Progenitor cell of endocrine pancreas (in vitro differentiated cells): ENCODE measurements at places on chromosomes 2 and 18.

GRCh38 chr2:53911434-53912189, 51.8 kb upstream of the GPR75 start:
- peaks cover 19% of the 10 kb centered on the region for H3K36me3 ChIP-seq
- H3K4me1 ChIP-seq = peaks cover 8% of the 10 kb centered on the region
- no peaks in the 10 kb centered on the region for H3K27me3 ChIP-seq
- no peak for DNase-seq
- H3K27ac ChIP-seq = no peak overlapping the region

- H3K4me1 ChIP-seq = peaks cover 9% of the 10 kb centered on the region
- no peak overlapping the region for H3K4me3 ChIP-seq
- H3K27ac ChIP-seq = no peak overlapping the region
- no peaks in the 10 kb centered on the region for H3K27me3 ChIP-seq
- no peak for DNase-seq
- H3K36me3 ChIP-seq = no peaks in the 10 kb centered on the region
Measured at GRCh38 chr2:201406077-201406662, 45.1 kb downstream of the TRAK2 start.

DNA sequence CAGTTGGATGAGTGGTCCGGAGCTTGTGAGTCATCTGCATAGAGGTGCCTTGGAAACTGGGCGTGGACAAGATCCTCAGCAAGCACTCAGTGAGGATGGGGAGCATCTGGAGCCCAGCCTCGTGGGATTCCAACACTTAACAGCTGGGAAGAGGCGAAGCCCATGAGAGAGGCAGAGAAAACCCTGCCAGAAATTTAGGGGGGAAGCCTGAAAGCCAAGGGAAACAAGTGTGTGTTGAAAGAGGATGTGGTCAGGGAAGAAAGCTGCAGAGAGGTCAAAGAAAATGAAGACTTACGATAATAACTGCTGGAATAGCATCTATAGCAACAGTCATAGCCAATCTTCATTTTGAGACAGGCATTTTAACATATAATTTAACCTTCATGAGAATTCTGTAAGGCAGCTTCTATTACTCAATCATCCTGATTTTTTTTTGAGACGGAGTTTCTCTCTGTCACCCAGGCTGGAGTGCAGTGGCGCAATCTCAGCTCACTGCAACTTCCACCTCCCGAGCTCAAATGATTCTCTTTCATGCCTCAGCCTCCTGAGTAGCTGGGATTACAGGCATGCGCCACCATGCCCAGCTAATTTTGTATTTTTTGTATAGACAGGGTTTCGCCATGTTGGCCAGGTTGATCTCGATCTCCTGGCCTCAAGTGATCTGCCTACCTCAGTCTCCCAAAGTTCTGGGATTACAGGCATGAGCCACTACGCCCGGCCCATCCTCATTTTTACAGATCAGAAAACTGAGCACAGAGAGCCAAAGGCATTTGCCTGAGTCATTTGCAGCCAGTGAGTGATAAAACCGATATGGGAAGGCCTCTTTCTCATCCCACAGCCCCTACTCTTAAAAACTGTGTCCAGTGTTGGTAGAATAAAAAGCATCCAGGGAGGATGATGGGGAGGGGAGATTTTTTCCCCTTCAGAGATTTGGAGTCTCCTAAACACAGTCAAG, 214.4 kb upstream of the EPAS1 start:
- no peaks in the 10 kb centered on the region for H3K36me3 ChIP-seq
- DNase-seq = no peak
- H3K27me3 ChIP-seq = peaks cover 3% of the 10 kb centered on the region
- H3K4me1 ChIP-seq = no peaks in the 10 kb centered on the region
- H3K27ac ChIP-seq = no peak overlapping the region
- H3K4me3 ChIP-seq = no peak overlapping the region

DNA sequence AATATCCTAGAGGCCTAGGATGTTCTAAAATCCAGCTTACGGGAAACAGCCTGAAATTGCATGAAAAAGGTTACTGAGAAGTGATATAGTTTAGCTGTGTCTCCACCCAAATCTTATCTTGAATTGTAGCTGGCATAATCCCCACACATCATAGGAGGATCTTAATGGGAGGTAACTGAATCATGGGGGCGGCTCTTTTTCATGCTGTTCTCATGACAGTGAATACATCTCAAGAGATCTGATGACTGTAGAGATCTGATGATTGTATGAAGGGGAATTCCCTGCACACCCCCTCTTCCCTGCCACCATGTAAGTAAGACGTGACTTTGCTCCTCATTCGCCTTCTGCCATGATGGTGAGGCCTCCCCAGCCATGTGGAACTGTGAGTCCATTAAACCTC, 385.6 kb upstream of the ID2 start:
- H3K4me1 ChIP-seq = no peaks in the 10 kb centered on the region
- DNase-seq = no peak
- no peak overlapping the region for H3K4me3 ChIP-seq
- H3K27ac ChIP-seq = no peak overlapping the region

GRCh38 chr2:232511336-232511890, 8.8 kb upstream of the PRSS56 start:
- H3K4me3 ChIP-seq = no peak overlapping the region
- no peaks in the 10 kb centered on the region for H3K4me1 ChIP-seq
- no peak for DNase-seq
- H3K36me3 ChIP-seq = no peaks in the 10 kb centered on the region

- no peak overlapping the region for H3K4me3 ChIP-seq
- no peak overlapping the region for H3K27ac ChIP-seq
- H3K36me3 ChIP-seq = peaks cover 9% of the 10 kb centered on the region
- no peaks in the 10 kb centered on the region for H3K27me3 ChIP-seq
- DNase-seq = no peak
Measured at GRCh38 chr2:215765729-215766360, 247.5 kb downstream of the MREG start.

GRCh38 chr2:26738481-26738880, 25.6 kb upstream of the SLC35F6 start:
- no peak overlapping the region for H3K4me3 ChIP-seq
- peaks cover 10% of the 10 kb centered on the region for H3K27me3 ChIP-seq
- no peaks in the 10 kb centered on the region for H3K4me1 ChIP-seq
- no peak for DNase-seq

DNA sequence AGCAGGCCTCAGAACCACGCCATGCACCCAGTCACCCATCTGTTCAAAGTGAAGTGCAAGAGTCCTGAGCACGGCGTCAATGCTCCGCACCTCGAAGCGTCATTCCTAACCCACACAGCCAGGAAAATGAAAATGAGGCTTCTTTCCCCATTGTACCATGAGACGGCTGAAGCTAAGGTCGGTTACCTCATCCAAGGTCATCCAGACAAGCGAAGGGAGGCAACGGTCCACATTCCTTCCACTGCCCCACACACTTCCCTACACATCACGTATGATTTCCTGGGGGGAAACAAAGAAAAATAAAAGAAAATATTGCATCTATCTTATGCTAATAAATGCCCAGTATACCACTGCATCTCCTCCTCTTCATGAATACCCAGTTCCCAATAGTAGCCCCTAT, 113.5 kb upstream of the RAB6C start:
- no peaks in the 10 kb centered on the region for H3K36me3 ChIP-seq
- DNase-seq = no peak
- peaks cover 4% of the 10 kb centered on the region for H3K4me1 ChIP-seq
- H3K27me3 ChIP-seq = peaks cover under 1% of the 10 kb centered on the region
- no peak overlapping the region for H3K4me3 ChIP-seq
